KG1 (cell line): ENCODE measurements at places on chromosomes 7 and 10.
A peak's percentile ranks its signal among the peaks of the same experiment; 100 is the strongest.

DNA sequence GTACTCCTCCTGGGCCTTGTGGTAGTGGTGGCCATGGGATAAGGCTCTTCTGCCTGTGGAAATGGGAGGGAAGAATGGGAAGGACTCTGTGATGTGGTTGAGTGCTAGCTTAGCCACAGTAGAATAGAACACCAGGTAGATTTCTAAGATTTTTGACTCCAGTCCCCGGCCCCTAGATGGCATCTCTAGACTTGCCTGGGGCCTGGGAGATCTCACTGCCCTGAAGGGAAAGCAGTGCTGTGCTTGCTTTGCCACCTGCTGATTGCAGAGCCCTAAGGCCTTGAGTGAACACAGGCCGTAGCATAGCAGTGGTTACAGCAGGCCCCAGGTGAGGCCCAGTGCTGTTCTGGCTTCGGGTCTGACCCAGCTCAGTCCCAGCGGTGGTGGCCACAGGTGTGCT lies 252.0 kb downstream of the TCF7L2 start:
- DNase-seq: no peak

GRCh38 chr10:98456686-98457482 lies 10.1 kb upstream of the HPS1 start:
- DNase-seq: no peak

GRCh38 chr7:108459922-108460551 lies 3.8 kb upstream of the NRCAM start:
- DNase-seq: no peak

GRCh38 chr10:74585231-74586087 lies 240.9 kb upstream of the KAT6B start:
- DNase-seq: no peak

- DNase-seq: no peak
Measured at GRCh38 chr7:37728747-37729146, 45.2 kb downstream of the GPR141 start.

DNA sequence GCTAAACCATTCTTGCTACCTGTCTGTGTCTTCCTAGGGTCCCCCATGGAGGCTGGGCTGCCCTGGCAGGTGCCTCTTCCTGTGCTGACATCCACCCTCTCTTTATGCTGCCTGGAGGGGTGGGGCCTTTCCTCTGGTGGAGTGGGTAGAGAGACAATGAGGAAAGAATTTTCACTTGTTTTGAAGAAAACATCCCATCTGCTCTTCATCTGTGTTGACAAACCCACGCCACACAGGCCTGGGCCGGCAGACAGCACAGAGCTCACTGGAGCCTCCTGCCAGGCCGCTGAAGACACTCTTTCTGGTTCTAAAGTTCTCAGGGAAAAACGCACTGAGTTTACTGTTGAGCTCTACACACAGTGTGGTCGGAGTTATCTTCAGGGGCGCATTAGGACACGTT lies 328.2 kb downstream of the GLRX3 start:
- no peak for DNase-seq

DNA sequence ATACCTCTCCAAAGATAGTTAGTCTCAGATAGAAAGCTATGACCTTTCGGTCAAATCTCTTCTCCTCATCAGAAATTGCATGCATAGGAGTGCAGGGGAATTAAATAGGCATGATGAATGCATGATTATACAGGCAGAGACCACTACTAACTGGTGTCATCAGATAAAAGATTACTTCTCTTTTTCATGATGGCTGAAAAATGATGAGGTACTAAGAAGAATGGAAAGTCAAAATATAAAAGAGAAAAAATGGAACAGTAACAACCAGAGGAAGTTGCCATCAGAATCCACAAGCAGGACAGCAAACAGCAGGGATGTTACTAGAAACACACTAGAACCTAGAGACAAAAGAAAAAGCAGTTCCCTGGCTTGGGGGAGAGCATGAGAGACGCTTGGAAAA lies 31.6 kb downstream of the CTTNBP2 start:
- no peak for DNase-seq

DNA sequence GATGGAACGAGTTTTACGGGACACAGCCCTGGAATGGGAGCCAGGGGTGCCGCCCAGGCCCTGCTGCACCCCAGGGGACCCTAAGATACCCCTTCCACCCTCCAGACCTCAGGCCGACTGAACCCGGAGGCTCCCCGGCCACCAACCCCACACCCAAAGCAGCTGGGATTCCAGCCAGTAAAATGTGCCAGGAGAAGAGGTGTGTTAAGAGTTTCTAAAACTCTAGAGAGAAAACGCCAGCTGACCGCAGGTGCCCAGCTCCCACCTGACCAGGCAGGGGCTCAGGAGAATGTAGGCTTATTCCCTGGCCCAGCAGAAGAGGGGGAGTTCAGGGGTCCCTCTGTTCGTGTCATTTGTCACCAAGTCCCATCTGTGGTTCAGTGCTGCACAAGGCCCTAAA lies 17.5 kb downstream of the NUDT1 start:
- no peak for DNase-seq

DNA sequence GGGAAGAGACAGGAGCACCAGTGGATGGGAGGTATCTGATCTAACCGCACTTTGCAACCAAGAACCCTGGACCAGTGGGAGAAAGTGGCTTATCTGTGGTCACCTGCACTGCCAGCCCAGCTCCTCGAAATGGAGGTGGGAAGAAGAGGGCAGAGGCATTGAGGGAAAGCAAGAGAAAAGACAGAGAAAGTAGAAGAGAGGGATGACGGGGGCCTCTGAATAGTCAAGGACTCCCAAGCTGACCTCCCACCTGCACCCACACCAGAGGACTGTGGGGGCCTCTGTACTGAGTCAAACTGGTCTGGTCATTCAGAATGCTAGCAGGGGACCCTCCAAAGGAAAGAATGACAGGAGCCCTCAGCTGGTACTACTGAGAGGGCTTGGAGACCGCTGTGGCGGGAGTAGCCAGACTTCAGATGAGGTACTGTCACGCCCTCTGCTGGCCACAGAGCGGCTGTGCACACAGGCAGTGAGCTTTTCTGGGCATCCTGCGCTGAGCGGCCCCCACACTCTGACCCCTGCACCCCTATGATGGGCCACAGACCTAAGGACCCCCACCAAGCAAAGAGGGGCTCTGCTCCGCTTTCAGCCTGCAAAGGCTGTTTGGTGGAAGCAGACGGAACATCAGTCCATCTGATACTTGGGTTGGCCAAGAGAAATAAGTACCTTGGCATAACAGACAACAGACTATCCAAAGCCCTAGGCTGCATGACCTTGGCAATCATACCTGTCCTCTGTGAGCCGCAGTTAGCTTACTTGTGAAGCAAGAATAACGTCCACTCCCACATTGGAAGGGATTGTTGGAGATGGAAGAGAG lies 112.9 kb downstream of the COL13A1 start:
- DNase-seq: peak; percentile 17

DNA sequence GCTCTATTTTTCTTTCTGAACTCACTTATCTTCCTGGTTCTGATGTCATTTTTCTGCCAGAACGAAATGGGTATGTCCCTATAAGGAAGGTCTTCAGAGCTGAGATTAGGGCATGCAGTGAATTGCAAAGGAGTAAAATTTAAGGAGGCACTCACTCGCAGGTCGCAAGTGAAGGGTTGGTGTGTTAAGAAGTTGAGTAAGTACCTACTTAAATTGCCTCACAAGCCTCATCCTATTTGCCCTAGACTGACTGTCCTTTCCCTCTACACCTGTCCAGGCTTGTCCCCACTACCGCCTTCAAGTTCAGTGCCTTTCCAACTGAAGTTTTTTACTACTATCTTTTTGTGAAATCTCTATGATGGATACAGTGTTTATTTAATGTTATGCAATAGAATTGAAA lies 191.5 kb downstream of the AHR start:
- DNase-seq: no peak

GRCh38 chr10:74255888-74256357 lies 104.9 kb downstream of the ADK start:
- DNase-seq: no peak

- no peak for DNase-seq
Measured at GRCh38 chr10:70596860-70597809, 5.4 kb downstream of the PRF1 start.
